ENCODE measurements at places on chromosomes 5 and 9. TPM values are rescaled to one million over a fixed set of nuclear protein-coding genes. Genes with fewer than 3 reads are reported as not detected.

NMUR2 gene
- total RNA-seq, result not detected

TRIO gene
- total RNA-seq, result 280 TPM

SLC25A46 gene
- 40.9 TPM for total RNA-seq

BTNL3 gene
- not detected for total RNA-seq

TAF11L10 gene
- not detected for total RNA-seq

HTR1A gene
- not detected for total RNA-seq

NDUFS6 gene
- total RNA-seq, result 32.0 TPM

PFN3 gene
- total RNA-seq, result not detected

SPOUT1 gene
- total RNA-seq, result 34.9 TPM

NRG2 gene
- 4.1 TPM for total RNA-seq

FBP2 gene
- total RNA-seq, result not detected

HACD4 gene
- 7.9 TPM for total RNA-seq

CDC20B gene
- total RNA-seq, result not detected

UNC5A gene
- not detected for total RNA-seq

DOCK8 gene
- total RNA-seq, result 153 TPM

MLANA gene
- not detected for total RNA-seq

SRP19 gene
- 31.3 TPM for total RNA-seq

TEX48 gene
- total RNA-seq, result not detected

CDH9 gene
- total RNA-seq, result not detected

FGD3 gene
- 99.1 TPM for total RNA-seq

FBXO10 gene
- 24.9 TPM for total RNA-seq

KIF24 gene
- 0.74 TPM for total RNA-seq

TOR2A gene
- 17.0 TPM for total RNA-seq
